ENCODE measurements at places on chromosomes 5 and 9.

- no peak for DNase-seq
Measured at GRCh38 chr9:16521868-16522411, 348.5 kb downstream of the BNC2 start.

DNA sequence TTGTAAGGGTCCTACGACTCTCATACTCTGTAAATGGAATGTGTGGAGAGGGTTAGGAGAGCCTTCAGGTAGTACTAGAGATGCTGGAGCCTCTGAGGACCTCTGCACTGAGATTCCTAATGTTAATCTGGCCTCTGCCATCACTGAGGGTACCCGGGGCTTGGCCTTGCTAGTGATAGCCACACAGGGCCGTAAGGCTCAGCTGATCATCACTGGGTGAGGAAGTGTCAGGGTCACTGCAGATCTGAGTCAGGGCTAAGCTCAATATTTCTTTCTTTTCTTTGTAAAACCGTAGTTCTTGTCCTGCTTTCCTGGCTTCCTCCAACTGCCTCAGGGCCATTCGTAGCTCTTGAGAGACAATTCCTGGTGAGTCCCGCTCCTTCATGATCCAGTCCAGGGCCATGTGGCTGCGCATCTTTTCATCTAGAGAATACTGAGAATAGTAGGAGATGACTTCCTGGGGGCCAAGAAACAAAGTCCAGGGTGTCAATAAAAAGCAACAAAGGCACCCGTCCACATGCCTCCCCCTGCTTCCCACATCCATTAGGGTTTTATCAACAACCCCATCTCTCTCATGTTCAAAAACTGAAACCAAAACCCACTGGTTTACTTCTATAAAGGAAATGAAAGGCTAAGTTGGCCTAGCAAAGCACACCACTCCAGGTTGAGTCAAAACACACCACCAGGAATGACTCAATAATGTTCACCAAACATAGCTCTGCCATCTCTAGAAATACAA lies 47.7 kb downstream of the LIX1 start:
- DNase-seq: no peak

DNA sequence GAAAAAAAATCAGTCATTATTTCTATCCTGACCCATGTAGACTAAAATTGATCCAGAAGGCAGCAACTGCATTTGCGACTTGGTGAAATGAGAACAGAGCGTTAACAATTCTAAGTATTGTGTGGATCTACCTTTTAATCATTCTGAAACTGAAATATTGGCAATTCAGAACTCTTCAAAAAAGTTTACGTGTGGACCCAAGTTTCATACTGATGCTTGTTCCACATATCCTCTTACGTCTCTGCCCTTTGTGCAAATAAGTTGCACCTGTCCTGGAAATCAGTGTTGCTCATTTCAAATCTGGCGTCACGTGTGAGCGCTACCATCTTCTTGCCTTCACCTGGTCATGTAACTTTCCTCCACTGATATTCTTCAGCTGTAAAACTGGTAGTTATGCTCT lies 74.7 kb downstream of the NTRK2 start:
- no peak for DNase-seq

- no peak for DNase-seq
Measured at GRCh38 chr5:128274441-128274840, 190.9 kb downstream of the SLC12A2 start.

DNA sequence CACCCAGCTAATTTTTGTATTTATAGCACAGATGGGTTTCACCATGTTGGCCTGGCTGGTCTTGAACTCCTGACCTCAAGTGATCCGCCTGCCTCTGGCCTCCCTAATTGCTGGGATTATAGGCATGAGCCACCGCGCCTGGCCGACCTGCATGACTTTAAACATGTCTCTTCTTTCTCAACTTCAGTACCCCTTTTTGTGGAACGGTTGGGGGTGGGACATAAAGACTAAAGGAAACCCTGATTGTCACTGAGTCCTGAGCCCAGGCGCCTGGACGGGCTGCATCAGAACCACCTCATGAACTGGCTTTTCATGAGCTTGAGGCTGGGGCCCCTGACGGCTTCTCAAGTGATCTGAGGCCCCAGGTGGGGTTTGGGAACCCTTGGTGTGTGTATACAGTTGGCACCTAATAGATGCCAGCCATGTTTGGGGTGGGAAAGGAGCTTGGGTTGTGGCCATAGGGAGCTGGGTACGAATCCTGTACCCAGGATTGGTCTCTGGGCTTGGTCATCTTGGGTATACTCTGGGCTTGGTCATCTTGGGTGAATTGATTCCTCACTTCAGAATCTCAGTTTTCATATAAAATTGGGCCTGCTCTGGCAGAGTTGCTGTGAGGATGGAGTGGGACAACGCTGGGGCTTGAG lies 2.2 kb downstream of the GRK6 start:
- peak; percentile 33 for DNase-seq

DNA sequence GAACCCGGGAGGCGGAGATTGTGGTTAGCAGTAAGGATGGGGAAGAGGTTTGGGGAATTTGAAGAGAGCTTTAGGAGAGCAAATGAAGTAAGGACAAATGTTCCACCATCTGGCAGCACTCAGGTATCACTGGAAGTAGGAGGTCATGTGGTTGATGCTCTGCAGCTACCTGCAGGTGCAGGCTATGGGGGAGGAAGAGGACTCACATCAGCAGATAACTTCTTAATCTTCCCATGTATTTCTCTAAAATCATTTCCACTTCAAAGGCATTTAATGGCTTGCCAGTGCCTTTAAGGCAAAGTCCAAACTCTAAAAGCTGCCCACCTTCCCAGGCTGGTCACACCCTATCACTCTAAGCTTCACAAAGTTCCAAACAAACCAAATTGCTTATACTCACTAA lies 8.1 kb upstream of the HAVCR1 start:
- DNase-seq: no peak

Data from GF-D8 (cell line).